Astrocyte (in vitro differentiated cells and primary cell): ENCODE measurements at places on chromosomes 7 and 10.

DNA sequence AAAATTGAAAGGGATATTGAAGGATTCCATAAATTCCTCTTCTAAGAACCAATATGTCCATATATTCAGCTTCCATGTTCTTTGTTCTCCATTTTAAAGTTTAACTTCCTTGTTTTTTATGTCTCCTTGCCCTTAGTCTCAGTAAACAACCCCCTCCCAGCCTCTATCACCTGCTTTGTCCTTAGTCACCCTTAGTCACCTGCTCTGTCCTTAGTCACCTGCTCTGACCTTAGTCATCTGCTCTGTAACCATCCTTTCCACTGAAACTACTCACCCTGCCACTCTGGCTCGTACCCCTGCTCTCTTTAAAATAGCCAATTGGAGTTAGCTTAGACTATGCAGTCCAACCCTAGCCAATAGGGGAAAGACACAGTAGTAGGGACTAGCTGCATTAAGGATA is 136.2 kb upstream of the TMEM106B start:
- DNase-seq, result no peak

DNA sequence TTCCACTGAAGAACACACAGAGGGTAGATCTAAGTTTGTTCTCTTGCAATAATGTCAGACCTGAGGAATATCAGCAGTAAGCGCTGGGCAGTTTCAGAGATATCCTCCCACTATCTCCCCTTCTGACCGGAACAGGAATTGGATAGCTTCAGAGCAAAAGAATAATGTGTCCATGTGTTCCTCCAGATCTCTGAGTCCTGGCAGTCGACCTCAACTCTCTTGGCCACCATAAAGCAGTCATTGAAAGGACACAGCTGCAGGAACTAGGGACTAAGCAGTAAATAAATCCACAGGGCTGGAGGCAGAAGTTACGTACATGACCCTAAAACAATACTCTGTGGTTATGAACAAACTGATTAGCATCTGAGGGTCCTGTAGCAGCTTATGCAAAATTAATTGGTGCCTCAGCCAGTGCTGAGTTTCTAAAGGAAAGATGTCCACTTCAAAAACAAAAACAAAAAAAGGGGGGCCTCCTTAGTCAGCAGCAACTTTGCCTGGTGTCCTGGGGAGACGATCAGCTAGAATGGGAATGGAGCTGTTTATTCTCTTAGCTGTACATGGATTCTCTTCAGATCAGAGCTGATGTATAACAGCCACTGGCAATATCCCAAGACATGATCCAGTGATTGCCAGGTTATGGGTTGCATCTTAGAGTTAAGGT is 6.4 kb upstream of the PRTFDC1 start:
- peak; percentile 90 for DNase-seq

- no peak for DNase-seq
Measured at GRCh38 chr7:120717166-120717565, 140.8 kb downstream of the TSPAN12 start.

- no peak for DNase-seq
Measured at GRCh38 chr10:82888809-82889455, 1013.9 kb downstream of the NRG3 start.

DNA sequence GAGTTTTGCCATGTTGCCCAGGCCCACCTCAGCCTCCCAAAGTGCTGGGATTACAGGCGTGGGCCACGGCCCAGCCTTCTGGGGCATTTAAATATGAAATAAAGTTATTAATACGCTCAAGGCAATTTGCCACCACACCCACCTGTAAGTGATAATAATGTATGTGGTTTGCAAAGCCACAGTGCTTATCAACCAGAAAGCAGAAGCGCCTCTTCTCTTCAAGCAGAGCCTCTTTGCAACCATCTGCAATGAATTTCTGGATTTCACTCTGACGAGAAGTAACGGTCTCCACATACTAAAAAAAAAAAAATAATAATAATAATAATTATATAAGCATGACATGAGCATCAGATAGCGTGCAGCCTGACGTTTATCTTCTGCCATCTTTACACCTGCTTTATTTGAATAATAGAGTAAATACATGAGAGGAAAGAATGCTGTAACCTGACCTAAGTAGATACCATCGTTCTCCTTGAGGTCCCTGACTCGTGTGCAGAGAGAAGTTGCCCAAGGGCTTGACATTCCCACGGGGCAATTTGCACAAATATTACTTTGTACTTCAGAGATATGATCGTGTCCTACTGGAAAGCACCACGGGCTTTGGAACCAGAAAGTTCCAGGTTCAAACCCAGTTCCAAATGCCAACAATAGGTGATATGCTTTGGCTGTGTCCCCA is 34.0 kb downstream of the BRI3 start:
- no peak for DNase-seq
